Activated T-cell treated with anti-CD3 and anti-CD28 coated beads for 1 hour (primary cell): ENCODE measurements at places on chromosomes 3 and 15.

DNA sequence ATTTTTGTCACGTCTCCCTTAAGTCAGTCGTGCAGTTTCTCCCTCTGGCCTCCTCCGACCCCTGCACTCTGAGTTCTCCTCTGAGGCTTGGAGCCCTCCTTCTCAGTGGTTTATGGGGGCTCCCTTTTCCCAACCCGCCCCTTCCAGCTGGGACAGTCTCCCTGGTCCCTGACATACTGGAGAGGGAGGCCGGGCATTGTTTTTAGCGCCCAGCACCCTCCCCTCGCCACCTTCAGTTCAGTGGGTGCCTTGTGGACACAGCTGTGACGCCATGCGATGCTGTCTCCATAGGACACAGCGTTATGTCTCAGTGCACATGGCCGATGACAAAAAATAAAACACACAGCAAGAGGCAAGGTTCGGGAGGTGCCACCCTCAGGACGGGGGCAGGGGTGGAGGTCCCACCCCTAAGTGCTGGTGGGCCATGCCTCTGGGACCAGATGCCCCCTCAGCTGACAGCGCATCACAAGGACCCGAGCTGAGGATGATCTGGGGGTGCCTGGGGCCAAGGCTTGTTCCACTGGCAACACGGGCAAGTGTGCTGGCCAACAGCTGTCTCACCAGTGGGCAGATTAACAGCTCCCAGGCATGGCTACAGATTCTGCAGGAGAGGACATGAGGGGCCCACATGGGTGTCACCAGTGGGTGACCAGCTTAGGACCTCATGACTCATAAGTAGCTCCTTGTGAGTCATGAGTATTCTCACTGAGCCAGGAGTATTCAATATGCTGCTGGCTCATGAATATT, 81.6 kb downstream of the PLXNA1 start:
- DNase-seq, result no peak

GRCh38 chr3:188060840-188061544, 93.0 kb upstream of the LPP start:
- peak; percentile 13 for DNase-seq

- DNase-seq, result no peak
Observed at GRCh38 chr3:25416176-25416575, 11.9 kb upstream of the RARB start.

DNA sequence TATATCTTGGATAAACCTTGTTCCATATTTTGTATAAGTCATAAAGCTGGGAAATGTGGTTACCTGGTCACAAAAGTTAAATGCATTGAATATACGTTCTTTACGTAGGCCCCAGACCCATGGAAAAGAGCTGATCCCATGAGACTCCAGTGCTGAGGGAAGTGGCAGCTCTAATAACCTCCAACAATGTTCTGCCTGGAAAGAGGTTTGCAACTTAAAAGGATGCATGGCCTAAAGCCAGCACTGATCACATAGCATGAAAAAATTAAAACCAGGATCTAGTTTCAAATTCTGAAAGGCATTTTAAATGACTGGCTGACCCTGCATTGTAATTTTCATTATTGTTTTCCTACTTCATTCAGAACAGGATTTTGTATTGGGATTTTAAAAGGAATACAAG, 27.9 kb upstream of the STRIT1 start:
- no peak for DNase-seq

DNA sequence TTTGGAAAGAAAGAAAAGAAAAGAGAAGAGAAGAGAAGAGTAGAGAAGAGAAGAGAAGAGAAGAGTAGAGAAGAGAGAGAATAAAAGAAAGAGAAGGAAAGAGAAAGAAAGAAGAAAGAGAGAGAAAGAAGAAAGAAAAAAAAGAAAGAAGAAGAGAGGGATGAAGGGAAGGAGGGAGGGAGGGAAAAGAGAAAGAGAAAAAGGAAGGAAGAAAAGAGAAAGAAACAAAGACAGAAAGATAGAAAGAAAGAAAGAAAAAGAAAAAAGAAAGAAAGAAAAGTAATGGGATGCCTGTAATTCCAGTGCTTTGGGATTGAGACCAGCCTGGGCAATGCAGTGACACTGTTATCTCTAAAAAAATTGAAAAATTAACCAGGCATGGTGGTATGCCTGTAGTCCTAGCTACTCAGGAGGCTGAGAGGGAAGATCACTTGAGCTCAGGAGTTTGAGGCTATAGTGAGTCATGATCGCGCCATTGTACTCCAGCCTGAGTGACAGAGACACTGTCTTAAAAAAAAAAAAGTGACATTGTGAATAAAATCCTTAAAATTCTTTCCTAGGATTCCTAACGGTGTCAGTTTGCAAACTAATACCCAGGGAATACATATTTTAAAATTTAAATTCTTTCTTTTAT, 1.7 kb downstream of the RASL12 start:
- DNase-seq, result no peak

- no peak for DNase-seq
Observed at GRCh38 chr3:43629257-43629656, 7.4 kb upstream of the ANO10 start.

DNA sequence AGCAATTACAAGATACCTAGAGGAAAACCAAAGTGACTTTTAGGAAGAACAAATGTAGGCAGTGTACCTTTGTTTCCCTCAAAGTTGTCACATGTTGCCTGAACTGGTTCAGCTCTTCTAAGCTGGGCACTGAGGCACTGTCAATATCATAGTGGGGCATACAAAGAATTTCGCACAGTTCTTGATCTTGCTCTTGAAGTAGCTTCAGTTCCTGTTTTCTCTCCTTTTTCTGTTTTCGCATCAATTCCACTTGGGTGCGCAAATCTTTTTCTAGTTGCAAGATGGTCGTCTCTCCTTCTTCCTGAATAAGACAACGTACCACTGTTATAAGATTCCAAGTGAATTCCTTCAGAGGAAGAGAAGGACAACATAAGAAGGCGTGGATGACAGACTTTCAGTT, 12.7 kb downstream of the PRC1 start:
- no peak for DNase-seq

GRCh38 chr15:40295877-40296560, 11.7 kb downstream of the PLCB2 start:
- DNase-seq, result no peak
